Activated CD4-positive, alpha-beta T cell treated with anti-CD3 and anti-CD28 coated beads, Interleukin-2, amount 50 U/mL, for 24 hours (primary cell): ENCODE measurements at places on chromosomes 16 and 17.

- DNase-seq = no peak
Observed at GRCh38 chr17:38727736-38728135, 2.4 kb upstream of the CISD3 start.

DNA sequence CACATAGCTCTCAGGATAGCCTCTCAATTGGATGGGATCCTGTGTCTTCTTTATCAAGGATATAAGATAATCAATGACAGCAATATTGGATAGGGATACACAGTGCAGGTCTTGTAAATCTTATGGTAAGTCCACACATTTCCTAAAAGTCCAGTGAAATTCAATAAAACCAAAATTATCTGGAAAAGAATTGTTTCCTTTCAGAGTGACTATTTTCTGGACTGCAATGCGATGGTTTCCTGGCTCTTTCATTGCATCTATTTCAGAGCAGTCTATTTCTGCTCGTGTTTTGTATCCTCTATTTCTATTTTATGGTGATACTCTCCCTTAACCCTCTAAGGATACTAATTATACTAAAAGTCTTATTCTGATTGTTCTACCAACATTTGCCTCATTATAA lies 24.3 kb upstream of the MON1B start:
- DNase-seq = no peak

DNA sequence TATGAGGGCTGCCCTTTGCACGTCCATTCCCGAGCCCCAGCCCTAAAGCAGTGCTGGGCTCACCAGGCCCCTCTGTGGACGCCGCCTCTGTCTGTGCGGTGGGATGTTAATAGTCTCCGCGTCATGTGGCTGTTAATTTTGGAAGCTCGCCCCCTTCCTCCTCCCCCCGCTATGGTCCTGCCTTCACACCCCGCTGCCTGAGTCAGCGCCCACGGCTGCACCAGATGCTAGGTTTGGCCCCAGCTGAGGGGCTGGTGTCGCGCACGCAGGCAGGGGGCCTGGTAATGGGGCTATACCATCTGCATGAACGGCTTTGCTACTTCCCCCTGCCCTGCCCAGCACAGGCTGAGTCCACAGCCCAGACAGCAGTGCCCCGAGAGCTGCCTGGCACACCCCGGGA lies 4.1 kb upstream of the SSTR5 start:
- DNase-seq = no peak

DNA sequence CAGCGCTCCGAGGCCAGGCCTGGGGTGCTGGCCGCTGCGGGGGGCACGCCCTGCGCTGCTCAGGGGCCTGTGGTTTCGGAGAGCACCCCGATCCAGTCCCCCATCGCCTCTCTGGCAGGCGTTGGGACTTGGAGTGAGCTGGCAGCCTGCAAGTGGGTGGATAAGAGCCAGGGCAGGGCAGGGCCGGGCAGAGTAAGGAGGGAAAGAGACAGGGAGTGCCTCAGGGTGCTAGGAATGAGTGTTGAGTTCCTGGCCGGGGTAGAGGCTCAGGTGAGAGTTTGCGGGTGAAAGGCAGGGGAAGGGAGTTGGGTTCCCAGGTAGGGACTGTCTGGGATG lies 1.3 kb downstream of the CDH13 start:
- DNase-seq = no peak

DNA sequence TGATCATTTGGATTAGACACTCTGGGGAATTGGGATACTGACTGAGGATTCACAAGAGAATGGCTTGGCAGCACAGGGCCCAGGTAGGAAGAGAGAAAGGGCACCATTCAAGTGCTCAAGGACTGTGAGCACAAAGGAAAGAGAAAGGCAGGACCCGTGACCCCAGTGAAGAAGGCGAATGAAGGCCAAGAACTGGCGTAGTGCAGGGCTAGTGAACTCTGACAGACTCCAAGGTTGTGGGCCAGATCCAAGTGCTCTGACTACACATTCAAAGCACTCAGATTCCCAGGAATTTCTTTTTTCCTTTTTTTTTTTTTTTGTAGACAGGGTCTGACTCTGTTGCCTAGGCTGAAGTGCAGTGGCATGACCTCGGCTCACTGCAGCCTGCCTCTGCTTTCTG lies 5.0 kb downstream of the GTF3C1 start:
- DNase-seq = no peak

- no peak for DNase-seq
Observed at GRCh38 chr16:68382296-68382718, 66.0 kb downstream of the SMPD3 start.

DNA sequence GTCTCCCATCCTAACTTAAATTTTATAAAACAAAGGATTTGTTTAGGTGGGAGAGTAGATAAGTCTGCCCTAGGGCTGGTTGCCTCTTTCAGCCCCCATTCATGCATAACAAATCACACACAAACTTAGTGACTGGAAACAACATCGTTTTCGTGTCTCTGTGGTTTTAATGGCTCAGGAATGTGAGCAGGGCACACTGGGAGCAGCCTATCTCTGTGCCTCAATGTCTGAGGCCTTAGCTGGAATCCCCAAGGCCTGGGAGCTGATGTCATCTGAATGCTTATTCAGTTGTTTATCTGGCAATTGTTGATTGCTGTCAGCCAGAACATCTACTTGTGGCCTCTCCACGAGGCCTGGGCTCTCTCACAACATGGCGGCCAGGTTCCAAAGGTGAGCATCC lies 101.9 kb upstream of the HSBP1 start:
- no peak for DNase-seq

- no peak for DNase-seq
Observed at GRCh38 chr16:22191532-22192260, 14.4 kb upstream of the EEF2K start.

DNA sequence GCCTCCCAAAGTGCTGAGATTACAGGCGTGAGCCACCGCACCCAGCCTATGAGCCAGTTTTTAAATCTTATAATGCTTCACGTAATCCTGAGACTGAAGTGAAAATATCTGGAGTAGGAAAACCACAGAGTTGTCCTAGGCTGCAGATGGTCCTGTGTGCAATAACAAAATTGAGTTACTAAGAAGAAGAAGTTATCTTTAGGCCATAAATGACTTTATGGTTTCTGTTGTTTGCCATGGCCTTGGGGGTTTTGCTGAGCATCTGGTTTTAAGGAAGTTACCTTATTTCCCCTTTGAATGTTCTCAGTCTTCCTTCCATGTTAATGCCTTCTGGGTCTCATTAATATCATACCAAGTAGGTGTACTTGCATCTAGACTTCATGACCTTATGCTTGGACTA lies 16.5 kb downstream of the NMT1 start:
- no peak for DNase-seq

DNA sequence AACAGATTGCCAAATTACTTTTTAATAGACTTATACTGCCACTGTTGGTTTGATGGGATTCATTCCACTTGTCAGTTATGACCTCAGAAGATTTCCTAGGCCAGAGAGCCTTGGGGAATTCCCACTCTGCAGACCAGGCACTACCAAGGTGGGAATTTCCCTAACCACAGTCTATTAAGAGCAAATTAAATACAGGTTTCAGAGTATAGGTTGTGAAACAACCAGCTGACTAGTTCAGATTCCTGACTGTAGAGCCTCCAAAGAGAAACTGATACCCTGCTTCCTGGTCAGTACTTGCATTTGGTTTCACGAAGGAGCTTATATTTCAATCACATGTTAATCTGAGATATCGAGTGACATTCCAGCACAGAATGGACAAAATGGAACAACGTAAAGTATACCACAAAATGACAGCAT lies 186.5 kb downstream of the STX8 start:
- DNase-seq = no peak

DNA sequence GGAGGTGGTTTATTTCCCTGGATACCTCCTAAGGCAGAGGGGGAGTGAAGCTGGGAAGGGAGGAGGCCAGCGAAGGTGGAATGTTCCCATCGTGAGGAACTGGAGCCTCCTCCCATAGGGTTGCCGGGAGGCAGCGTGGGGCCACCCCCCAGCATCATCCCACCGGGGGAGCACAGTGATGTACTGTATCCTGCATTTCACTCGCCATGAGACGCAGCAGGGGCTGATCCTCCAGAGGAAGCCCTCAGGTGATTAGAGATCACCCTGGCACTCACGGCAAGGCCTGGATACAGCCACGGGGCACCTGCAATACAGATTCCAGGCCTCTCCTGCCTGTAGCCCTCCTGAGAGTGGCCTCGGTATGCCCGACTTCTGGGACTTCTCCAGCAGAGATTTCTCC lies 25.5 kb upstream of the BEAN1 start:
- DNase-seq = no peak

DNA sequence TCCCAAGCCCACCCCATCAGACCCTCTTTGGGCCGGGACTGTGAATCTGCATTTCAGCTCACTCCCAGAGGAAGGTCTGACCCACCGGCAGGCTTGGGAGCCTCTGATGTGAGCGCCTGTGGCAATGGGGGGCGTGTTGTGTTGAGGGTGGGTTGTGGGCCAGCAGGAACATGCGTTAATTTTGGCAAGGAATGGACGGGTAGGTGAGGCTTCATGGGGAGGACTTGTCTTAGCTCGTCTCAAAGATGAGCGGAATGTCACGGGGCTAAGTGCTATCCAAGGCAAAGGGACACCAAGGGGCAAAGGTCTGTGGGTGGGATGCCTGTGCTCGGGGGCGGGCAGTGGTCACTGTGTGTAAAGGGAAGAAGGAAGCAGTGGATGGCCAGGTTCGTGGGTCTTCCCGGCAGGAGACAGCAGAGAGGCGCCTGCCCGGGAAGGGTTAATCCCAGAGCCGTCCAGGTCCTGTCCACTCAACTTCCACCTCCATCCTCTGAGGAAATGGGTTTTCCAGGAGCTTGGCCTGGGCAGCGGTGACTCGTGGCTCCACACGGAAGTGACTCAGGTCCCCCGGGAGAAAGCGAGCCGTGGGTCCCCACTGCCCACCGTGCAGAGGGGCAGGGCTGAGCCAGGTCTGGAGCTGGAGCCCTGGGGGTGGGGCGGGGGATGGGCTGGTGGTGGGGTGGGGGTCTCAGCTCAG lies 17.4 kb downstream of the ADGRG1 start:
- DNase-seq = no peak

DNA sequence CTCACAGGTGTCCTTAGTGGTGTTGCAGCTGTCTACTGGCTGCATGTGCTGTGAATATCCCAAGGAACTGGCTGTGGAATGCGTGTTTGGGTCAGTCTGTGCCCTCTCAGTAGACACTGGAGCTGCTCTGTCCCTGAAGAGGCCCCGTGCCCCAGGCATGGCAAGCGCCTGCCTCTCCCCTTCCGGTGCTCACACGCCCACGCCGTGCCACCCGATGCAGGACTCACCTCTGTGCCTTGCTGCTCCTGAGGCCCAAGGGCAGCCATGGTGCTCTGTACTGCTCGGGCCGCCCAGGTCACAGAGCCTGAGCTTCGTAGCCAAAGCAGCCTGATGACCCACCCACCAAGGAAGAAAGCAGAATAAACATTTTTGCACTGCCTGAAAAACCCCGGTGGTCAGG lies 10.0 kb downstream of the RGS11 start:
- DNase-seq = no peak

DNA sequence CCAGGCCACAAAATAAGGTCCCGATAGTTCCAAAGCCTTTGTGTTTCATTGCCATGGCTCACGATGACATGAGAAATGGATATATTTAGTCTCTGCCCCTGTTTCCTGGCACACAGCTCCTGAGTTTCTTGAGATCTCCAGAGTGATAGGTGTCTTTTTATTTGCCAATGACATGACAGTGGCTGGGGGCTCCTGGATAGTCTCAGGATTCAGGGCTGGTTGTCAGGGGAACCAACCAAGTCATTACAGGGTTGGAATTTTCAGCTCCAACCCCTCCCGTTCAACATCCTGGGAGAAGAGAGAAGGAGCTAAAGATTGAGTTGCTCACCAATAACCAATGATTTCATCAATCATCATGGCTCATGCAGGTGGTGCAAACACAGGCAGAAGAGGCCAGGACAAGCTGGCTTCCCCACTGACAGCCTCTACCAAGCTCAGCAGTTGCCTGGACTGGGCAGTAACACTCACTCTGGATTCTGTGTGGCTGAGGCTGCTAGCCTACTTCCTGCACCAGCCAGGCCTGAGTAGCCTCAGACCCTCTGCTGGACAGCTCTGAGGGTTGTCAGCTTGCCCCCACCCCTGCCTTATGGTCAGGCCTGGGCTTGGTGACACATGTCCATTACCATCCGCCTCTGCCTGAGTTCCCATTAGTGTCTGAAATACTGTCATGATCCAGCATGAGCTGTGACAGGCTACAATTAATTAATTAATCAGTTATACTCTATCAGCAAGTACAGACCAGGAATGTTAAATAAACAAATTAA lies 534.4 kb upstream of the CDH5 start:
- DNase-seq = no peak

- DNase-seq = no peak
Observed at GRCh38 chr17:64075913-64076312, 54.0 kb downstream of the ERN1 start.

DNA sequence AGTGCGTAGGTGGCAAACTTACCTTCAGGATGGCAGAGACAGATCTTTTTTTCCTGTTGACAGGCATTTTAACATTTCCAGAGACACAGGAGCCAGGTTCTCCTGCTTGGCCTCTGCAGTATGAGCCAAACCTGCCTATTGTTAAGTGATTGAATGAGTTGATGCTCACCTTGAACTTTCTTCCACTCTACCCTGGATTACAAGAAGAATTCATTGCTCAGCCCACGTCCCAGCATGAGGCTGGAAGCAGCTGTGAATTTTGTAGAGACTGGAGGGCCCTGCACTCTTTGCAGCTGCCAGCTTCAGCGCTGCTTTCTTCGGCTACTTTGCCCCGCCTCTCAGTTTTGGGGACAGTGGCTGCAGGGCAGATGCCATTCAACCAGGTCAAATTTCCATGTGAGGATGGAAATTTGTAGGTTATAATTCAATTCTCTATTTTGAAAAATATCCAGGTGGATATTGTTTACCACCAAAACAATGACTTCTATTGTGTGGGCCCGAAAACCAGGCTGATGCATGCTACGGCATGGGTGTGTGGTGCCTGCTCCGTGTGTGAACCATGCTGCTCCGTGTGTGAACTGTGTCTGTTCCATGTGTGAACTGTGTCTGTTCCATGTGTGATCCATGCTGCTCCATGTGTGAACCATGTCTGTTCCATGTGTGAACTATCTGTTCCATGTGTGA lies 75.2 kb upstream of the METTL9 start:
- no peak for DNase-seq

DNA sequence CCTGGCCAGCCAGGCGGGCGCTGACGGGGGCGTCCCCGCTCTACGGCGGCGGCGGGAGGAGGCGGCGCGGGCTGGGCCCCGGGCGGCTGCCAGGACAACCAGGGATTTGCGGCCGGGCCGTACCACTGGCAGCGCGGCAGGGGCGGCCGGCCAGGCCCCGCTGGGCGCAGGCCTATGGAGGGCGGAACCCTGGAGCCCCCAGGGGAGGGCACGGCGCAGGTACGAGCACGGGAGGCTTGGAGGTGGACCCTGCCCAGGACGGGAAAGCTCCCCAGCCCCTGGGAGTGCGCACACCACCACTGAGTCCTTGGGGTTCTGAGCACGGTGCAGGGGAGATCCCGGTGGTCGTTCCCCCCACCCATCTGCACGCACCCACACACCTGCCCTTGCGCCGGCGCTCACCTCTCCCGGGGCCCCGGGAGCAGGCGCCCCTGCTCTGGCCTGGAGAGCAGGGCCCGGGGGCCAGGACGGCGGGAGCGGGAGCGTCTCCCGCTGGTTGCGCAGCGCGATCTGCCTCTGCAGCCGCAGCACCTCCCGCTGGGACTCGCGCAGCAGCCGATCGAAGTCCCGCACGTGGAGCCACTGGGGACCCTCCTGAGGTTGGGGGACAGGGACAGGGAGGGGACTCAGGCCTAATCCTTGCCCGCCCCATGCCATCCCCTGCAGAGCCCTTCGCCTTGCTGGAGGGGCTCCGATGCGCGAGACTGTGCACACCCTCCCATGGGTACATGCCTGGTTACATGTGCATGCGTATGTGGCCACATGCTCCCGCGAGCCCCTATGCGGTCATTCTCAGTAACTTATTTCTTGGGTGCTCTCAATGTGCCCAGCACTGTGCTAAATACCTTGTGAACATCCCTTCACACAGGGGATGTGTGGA lies 3.9 kb downstream of the TSPOAP1 start:
- no peak for DNase-seq
